Activated T-cell treated with anti-CD3 and anti-CD28 coated beads, Interleukin-2, amount 50 U/mL, for 72 hours (primary cell): ENCODE measurements at places on chromosomes 2 and 18. TPM values are rescaled to one million over a fixed set of nuclear protein-coding genes. Genes with fewer than 3 reads are reported as not detected.

- no peak overlapping the region for H3K4me3 ChIP-seq
- peaks cover 13% of the 10 kb centered on the region for H3K4me1 ChIP-seq
- no peaks in the 10 kb centered on the region for H3K27me3 ChIP-seq
- DNase-seq = no peak
These were observed 280.2 kb downstream of the STK39 start for GRCh38 chr2:167966937-167967913.

DNA sequence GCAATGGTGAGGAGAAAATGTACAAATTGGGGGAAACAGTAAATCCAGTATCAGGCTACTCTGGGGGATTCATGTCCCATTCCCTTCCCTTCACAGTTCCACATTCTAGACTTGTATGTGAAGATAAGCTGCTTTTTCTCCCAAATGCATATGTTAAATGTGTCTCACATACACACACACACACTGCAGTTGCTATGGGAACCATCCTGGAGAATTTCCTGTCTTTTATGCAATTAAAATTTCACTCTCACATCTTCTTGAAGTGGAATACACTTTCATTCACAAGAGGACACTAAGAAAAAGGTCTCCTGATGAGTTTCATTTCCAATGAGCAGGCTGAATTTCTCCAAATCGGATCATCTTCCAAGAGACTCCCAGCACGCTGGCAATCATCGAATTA, 366.0 kb downstream of the LRATD1 start:
- no peak overlapping the region for H3K4me3 ChIP-seq
- H3K27ac ChIP-seq = no peak overlapping the region
- H3K27me3 ChIP-seq = peaks cover 23% of the 10 kb centered on the region

The LANCL1 gene
- total RNA-seq = 49.1 TPM

The NAT8 gene
- not detected for total RNA-seq

The SPDYA gene
- 1.5 TPM for total RNA-seq
